ENCODE measurements at places on chromosomes 5 and 9.

- no peak for DNase-seq
Observed at GRCh38 chr5:90111364-90112032, 298.1 kb downstream of the CETN3 start.

- DNase-seq: no peak
Observed at GRCh38 chr5:141328231-141328630, 2.1 kb upstream of the PCDHGA1 start.

GRCh38 chr5:159189310-159189709 is 20.0 kb downstream of the RNF145 start:
- no peak for DNase-seq

GRCh38 chr9:70085241-70085640 is 41.6 kb downstream of the MAMDC2 start:
- no peak for DNase-seq

DNA sequence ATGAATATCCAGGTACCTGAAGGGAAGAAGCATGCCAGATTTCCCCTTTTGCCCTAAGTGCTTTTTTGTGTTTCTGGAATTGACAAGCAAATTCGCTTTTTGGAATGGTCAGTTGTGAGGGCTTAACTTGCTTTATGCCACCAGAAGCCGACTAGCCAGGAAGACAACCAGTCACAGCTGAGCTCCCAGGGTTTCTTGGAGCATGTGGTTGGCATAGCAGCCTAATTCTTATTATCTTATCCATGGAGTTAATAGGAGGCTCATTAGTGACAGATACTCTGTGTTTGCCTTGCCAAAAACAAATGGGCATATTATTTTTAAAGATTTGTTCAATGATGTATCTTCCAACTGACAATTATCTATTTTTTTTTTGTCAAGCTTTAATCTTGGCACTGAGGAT is 500.7 kb downstream of the PTPRD start:
- DNase-seq: no peak

DNA sequence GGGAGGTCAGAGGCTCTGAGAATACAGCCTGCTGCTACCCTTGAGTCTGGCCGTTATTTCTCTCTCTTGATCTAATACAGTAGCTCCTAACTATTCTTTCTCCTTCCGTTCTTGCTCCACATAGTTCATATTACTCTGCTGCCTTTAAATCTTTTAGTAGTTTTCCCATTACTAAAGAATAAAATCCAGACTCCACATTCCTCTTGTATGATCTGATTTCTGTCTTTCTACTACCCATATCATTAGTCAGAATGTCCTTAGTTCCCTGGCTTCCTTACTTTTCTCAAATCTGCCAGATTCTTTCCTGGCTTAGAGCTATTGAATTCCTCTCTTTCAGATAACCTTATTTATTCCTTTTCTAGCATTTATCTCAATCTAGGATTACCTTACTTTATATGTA is 40.0 kb downstream of the MARCHF6 start:
- DNase-seq: no peak

GRCh38 chr9:88994469-88995199 is 3.4 kb downstream of the S1PR3 start:
- no peak for DNase-seq

GRCh38 chr5:59769832-59770231 is 123.7 kb downstream of the PDE4D start:
- no peak for DNase-seq

- DNase-seq: no peak
Observed at GRCh38 chr5:149438711-149439132, 59.6 kb upstream of the IL17B start.

- peak; percentile 39 for DNase-seq
Observed at GRCh38 chr5:180126716-180127681, 55.4 kb upstream of the RNF130 start.

DNA sequence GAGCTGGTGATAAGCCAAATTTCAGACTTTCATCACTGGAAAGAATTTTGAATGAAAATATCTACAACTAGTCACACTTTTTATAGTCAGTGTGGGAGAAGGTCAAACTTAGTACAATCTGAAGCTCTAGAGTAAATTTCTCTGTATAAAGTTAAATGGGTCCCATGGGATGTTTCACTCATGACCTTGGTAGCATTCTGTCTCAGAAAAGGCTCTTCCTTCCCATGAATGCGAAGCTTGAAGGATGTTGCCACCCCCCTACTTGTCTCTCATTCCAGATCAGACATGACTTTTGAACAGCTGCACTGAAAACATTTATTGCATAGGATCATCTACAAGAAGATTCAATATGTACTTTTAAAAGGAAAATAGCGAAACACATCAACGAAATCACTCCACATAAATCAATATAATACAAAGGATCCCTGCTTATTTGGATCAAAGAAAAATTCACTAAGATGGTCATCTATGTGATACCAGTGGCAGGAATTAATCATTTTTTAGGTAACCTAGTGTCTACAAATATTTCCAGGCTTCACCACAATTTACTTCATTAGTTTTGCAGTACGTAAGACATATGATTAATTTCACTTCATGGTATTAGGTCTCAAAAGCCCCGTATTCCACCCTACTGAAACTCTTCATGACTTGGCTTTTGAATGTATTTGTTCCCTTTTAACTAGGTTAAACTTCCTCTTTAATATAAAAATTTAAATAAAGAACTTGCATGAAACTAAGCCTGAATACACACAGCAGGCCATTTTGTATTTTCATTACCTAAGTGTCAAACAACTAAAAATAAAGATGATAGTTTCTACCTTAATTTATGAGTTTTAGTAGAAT is 4.4 kb downstream of the ST8SIA4 start:
- peak; percentile 20 for DNase-seq

DNA sequence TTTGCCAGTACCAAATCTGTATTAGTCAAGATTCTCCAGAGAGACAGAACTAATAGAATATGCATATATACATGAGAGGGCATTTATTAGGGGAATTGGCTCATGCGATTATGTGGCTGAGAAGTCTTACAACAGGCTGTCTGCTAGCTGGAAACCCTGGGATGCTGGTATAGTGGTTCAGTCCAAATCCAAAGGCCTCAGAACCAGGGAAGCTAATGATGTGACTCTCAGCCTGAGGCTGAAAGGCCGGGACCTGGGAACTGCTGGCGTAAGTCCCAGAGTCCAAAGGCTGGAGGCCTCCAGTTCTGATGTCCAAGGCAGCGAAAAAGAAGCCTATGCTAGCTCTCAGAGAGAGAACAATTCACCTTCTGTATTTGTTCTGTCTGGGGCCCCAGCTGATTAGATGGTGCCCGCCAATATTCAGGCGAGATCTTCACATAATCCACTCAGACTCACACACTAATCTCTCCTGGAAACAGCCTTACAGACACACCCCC is 84.1 kb downstream of the KIAA1958 start:
- no peak for DNase-seq

GRCh38 chr5:102623329-102624065 is 124.7 kb upstream of the SLCO6A1 start:
- DNase-seq: no peak

- DNase-seq: no peak
Observed at GRCh38 chr5:134226441-134227192, 744 bp upstream of the PPP2CA start.

GRCh38 chr9:95484225-95484624 is 32.5 kb downstream of the PTCH1 start:
- no peak for DNase-seq

- no peak for DNase-seq
Observed at GRCh38 chr5:163880302-163880701, 374.9 kb downstream of the MAT2B start.

DNA sequence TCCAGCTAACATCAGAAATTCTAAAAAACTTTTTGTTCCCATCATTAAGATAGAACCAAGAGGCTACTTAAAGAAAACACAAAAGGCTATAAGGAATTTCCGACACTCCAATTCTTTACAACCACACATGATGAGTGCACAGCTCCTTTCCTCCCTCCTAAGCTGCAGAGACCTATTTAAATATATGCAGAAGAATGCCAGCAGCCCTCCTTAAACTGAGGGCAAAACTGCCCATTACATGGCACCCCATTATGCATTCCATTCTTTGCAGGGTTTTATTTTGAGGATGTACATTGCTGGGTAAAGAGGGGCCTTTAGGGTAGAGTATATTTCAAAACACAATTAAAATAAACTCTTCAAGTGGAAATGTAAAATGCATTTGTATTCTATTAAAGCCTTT is 502.9 kb downstream of the RASEF start:
- no peak for DNase-seq

DNA sequence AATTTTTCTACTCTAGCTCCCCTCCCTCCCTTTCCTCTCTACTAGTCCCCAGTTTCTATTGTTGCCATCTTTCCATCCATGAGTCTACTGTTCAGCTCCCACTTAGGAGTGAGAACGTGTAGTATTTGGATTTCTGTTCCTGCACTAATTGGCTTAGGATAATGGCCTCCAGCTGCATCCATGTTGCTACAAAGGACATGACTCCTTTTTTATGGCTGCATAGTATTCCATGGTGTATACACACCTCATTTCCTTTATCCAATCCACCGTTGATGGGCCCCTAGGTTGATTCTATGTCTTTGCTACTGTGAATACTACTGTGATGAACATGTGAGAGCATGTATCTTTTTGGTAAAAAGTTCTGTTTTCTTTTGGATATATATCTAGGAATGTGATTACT is 138.9 kb upstream of the MSX2 start:
- no peak for DNase-seq

- no peak for DNase-seq
Observed at GRCh38 chr5:152864991-152865390, 459.9 kb upstream of the NMUR2 start.

DNA sequence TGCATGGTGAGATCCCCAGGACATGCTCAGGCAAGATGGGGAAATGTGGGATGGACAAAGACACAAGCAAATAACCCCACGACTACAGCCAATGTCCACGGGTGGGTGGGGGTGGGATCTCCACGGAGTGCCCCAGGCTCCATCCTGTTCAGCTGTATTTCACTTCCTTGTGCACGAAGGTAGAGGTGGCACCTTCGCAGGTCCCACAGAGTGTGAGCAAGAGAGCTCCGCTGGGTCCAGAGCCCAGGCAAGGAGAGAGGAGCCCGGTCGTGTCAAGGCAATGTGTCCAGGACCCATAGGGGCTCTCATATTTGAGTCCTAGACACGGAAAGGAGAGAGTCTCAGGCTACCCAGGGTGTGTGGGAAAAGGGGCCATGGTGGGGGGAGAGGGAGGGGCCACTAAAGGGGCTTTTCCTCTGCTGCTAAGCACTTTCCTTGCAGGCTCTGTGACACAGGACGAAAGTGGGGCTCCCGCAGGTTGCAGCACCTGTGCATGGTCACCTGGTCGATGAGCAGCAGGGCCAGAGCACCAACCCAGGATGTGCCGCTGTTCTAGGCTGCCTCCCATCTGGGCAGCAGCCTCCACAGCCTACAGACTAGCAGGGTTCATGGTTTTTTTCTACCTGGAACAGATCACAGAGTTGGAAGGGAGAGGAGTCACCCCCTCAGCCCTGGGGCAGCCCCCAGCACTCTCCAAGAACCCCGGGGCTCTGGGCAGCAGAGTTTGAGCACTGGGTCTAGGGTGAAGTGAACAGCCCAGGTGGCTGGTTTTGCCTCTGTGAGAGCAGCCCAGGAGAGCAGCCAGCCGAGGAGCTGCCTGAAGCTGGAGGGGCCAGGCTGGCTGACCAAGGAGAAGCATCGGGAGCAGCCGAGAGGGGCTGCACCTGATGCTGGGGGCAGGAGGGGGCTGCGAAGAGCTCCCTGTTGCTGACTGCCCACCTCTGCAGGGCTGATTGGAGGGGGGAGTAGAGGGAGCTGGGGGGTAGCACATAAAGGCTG is 100.7 kb upstream of the MVB12B start:
- DNase-seq: no peak

DNA sequence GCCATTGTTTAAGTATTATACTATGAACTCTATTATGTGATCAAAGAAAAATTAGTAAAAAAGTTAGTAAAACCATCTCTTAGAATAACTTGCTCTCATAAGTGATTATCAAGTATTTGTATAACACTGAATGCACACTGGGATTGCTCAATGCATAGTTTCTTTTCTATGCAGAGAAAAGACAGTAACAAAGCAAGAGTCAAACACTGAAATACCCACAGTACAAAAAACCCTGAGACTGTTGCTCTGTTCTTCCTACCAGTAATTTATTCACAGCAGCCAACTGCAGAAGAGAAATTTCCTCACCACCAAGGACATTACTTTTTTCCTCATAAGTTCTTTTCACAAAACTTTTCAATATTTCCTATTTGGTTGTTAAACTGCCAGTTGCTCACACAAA is 634.4 kb downstream of the DTWD2 start:
- DNase-seq: no peak

GRCh38 chr5:181167814-181168488 is 20.6 kb downstream of the OR2V2 start:
- peak; percentile 54 for DNase-seq
